NCI-H1436 treated with DMSO at 0.1 percent for 48 hours (cell line): ENCODE measurements at places on chromosomes 3 and 15.

DNA sequence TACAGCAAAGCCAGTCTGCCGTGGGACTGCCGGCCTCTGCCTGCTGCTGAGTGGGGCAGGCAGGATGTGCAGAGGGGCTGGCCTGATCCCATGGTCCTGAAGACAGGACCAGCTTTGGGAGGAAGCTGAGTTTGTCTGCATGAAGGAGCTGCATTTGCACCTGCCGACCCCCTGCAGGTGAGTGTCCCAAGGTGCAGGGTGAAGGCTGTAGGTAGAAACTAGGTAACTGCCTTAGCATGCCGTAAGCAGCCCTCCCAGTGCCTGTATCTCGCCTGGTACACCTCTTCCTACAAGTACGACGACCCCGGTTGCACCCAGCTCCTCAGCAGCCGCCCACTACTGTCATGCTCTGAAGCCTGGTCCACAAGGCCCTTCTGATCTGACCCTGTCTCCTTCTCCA lies 34.9 kb downstream of the AMOTL2 start:
- no peak for DNase-seq

- no peak for DNase-seq
Measured at GRCh38 chr3:46935168-46935858, 41.2 kb downstream of the CCDC12 start.

DNA sequence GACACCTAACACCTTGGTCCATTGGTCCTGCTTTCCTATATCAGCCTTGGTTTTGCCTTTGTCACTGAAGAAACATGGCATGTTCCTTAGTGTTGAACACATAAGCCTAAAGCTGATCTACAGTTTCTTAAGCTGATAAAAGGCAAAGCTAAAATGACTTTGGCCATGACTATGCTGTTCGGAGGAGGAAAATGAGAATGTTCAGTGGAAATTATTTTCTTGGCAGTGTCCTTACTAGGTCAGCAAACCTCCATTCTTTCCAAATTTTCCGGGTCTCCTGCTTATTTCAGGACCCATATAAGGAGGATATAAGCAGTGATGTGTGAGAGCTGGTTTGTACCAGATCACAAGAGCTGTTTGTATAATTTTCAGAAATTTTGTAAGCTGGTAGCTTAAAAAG lies 832.9 kb upstream of the CFAP20DC start:
- DNase-seq, result no peak

GRCh38 chr3:40875581-40875980 lies 323.7 kb upstream of the CTNNB1 start:
- no peak for DNase-seq

- no peak for DNase-seq
Measured at GRCh38 chr3:24365168-24365567, 129.5 kb downstream of the THRB start.

DNA sequence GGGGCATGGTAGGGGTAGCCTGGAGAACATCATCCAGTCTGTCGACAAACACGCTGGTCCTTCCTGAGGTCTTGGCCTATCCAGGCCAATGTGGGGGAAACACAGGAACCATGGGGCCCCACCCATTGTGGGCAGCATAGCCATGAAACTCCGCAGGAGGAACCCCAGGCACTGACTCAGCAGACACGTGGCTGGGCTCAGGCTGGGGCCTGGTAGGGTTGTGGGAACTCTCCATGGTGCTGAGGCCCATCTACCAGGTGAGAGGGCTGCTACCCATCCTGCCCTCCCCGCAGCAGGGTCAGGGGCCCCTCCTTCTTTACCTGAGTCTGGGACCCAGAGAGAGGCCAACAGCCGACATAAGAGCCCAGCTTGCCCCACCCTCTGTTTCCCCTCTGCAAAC lies 22.6 kb upstream of the CACNA2D2 start:
- DNase-seq, result no peak

DNA sequence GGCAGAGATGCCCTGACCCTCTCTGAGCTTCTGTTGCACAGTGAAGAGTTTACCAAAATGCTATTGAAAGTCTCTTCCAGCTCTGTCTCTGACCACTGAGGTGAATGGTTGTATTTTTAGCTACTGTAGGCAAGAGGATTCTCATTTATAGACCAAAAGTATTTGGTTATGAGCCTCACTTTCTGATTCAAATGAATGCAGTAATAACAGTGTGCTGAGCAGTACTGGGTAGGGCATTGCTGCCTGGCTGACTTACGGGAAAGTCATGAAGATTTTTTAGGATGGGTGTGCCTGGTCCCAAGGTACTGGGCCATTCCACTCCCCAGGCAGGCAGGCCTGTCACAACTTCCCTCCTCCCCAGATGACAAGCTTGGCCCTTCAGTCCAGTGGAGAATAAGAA lies 15.5 kb downstream of the PLA1A start:
- DNase-seq, result no peak

- no peak for DNase-seq
Measured at GRCh38 chr15:29086891-29087290, 182.7 kb downstream of the NSMCE3 start.

DNA sequence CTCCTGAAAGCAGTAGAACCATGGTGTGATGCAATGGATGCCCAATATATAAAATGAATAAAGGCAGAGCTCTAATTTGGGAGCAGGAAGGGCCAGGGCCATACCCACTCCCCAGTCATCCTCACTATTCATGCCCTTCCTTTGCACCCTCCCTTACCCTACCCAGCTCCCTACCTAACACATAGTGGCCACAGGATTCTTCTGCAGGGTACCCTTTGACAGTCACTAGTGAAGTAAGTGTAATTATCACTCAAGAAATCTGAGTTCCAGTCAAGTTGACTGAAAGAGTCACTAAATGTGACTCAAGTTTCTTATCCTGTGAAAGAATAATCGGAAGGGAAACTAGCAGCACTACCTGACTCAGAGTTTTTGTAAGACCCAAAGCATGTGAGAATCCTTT lies 69.2 kb downstream of the RASA2 start:
- DNase-seq, result no peak

DNA sequence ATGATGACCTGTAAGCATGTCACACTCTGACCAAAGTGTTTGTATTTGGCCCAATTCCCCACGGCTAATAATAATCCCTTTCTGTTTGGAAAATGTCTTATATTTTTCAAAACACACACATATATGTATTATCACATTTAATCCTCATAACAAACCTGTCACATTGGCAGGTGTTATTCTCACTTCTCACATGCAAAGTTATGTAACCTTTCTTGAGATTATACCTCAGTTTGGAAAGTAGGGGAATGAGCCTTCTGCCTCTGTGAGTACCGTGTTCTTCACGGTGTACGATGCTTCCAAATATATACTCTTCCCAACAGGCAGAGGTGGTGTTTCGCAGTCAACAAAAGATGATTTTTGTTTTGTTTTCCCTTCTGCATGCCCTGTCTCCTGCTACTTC lies 205.6 kb downstream of the TP63 start:
- no peak for DNase-seq

DNA sequence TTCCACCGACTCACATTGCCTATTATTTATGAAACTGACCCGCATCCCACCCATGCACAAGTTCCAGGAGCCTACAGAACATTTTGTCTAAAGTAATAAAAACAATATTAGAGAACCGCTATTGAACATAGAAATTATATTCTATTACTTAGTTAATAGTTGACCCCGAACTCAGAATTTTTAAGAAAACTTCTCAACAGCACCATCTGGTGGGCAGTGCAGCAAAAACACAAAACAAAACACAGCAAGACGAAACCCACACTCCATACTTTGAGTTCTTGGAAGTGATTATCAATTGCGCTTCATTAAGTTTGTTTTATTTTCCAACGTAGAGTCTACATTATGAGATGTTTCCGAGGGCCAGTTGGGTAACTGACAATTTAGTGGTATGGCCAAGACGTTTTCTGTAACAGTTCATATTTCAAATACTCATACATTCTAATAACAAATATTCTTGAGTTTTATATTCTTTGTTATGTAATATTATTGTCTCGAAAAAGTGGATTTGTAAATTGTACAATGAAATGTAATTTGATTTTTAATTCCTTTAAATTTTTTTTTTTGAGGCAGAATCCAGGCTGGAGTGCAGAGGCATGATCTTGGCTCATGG lies 24.0 kb upstream of the C3orf70 start:
- DNase-seq, result no peak

GRCh38 chr3:61926923-61927322 lies 365.6 kb downstream of the PTPRG start:
- DNase-seq, result no peak

GRCh38 chr3:51379301-51379700 lies 5.8 kb upstream of the MANF start:
- DNase-seq, result no peak

GRCh38 chr3:31157047-31157694 lies 262.7 kb upstream of the GADL1 start:
- DNase-seq, result no peak

DNA sequence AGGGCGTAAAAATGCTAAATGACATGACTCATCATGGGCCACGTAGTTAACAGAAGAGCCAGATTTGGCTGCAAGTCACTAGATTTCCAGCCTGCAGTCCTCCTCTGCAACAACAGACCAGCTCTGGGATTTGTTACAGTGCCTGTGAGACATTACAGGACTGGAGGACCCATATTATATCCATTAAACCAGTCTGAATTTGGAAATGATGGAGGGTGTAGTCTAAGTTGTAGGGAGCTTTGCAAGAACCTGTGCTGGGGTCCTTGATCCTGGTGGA lies 10.8 kb downstream of the ZNF774 start:
- DNase-seq, result no peak

DNA sequence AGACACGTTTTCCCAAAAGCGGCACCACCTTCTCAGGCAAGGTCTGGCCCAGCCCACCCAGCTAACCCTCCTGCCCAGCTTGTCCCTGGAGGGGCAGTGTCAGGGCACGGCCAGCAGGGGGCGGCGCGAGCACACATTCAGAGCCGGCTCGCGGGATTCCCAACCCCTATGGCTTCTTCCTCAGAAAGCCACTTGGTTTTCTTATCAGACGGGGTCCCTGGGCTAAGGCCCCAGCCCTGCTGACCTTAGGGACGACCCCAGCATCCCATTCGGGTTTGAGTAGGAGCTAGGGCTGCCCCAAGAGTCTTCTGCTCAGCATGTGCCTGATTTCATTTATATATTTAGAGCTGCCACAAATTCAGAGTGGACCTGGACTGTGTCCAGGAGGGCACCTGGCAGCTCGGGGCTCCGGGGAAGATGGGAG lies 14.5 kb downstream of the RLBP1 start:
- DNase-seq, result no peak
